ENCODE measurements at places on chromosomes 6 and 20.

DNA sequence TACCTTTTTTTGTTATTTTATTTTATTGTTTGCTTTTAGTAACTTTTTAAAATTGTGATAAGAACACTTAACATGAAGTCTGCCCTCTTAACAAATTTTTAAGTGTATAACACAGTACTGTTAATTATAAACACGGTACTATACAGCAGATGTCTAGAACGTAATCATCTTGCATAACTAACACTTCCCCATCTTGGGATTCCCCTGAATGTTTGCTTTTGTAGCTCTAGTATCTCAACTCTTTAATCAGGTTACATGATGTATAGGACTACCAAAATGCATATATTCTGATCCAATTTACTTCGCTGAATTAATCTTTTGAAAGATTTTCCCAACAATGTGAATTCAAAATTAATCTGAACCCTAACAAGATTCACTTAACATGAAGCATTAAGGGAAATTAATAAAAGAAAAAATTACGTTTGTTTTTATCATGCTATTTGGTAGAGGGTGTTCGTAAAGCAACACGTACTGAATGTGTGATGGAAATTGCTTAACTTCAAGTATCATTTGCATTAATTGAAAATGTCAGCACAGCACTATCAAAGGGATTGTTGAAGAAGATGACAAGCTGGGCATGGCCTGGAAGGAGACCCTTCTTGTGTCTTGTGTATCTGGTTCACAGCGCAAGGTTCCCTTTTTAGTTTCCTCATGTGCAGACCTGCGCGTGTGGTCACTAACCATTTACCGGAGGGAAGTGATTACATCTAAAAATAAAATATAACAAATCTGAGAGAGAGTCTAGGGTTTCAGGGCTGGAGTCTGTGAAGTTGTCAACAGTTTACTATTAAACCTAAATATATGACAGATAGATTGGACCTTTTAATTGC lies 15.2 kb downstream of the COL19A1 start:
- peak; percentile 75 for DNase-seq

GRCh38 chr6:5930143-5930770 lies 76.5 kb downstream of the NRN1 start:
- DNase-seq: no peak

DNA sequence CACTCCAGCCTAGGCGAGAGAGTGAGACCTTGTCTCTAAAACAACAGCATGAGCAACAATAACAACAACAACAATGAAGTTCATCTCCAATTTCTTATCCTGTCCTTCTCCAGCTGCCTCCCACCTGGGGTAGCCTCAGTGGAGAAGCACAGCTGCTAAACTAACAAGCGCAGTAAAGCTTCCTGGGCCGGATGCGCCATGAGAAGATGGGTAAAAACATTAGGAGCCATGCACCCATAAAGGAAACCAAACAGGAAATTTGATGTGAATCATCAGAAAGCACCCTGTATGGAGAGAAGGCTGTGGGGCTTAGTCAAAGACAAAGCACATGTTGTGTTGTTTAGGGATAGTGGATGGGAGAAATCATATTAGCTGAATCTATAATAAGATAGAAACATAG lies 61.1 kb upstream of the CCN6 start:
- peak; percentile 48 for DNase-seq

- DNase-seq: no peak
Observed at GRCh38 chr6:128511506-128511905, 8.9 kb downstream of the PTPRK start.

Measured in CD4-positive, alpha-beta T cell treated with Interleukin-1 beta for 1 hour (primary cell).